ENCODE measurements at places on chromosomes 5 and 9. TPM values are rescaled to one million over a fixed set of nuclear protein-coding genes. Genes with fewer than 3 reads are reported as not detected.

DNA sequence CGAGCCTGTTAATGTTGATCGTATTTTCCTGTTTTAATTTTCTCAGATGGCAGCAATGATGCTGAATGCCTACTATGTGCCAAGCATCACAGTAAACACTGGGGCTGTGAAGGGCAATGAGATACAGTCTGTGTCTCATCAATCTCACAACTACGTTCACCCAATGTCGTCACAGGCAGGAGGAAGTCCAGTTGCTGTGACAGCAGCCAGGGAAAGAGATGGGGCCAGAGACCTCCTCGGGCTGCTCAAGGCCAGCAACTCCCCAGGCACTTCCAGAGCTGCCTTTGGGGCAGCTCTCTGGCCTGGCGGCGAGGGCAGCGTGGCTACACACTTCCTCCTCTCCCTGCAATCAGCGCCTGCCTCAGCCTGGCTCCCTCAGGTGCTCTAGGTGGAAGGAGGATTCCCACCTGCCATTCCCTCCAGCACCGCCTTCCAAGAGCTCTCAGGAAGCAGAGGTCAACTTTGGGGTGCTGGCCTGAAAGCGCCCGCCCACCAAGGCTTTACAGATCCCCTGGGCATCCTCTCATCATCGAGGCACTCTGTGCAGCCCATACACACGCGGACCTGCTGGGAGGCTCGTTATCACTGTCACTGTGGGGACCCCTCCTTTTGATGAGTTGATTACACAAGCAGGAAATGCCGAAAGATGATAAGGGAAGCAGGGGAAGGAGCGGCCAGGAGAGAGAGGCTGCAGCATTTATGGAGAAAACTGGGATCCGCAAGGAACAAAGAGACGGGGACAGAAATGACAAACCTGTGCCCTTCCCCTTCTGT is 159.2 kb downstream of the ZDHHC21 start:
- no peak for DNase-seq
- H3K27ac ChIP-seq = no peak overlapping the region
- no peaks in the 10 kb centered on the region for H3K36me3 ChIP-seq
- no peaks in the 10 kb centered on the region for H3K4me1 ChIP-seq

DNA sequence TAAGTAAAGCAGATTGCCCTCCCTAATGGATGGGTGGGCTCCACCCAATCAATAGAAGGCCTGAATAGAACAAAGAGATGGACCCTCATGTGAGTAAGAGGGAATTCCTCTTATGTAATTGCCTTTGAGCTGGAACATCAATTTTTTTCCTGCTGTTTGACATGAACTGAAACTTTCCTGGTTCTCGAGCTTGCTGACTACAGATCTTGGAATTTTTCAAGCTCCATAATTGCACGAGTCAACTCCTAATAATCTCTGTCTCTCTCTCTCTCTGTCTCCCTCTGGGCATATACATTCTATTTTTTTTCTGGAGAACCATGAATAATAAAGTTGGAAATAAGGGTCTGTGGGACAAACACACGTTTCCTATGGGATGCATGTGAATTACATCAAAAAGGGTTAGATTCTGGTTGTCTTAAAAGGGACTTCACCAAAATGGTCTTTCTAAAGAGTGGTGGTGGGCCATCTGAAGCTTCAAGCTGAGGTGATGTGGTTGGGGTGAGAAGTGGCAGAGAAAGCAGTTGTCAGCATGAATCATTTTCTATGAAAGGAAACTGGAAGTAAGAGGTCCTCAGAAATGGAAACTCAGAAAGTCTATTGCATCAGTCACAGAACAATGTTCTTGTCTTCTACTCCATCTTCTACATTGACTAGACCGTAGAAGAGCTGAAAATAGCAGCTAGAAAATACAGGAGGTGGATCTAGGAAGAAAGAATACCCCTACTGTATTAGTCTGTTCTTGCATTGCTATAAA is 47.0 kb upstream of the HOMER1 start:
- H3K36me3 ChIP-seq = no peaks in the 10 kb centered on the region
- H3K27ac ChIP-seq = no peak overlapping the region
- DNase-seq = no peak
- no peaks in the 10 kb centered on the region for H3K4me1 ChIP-seq

DNA sequence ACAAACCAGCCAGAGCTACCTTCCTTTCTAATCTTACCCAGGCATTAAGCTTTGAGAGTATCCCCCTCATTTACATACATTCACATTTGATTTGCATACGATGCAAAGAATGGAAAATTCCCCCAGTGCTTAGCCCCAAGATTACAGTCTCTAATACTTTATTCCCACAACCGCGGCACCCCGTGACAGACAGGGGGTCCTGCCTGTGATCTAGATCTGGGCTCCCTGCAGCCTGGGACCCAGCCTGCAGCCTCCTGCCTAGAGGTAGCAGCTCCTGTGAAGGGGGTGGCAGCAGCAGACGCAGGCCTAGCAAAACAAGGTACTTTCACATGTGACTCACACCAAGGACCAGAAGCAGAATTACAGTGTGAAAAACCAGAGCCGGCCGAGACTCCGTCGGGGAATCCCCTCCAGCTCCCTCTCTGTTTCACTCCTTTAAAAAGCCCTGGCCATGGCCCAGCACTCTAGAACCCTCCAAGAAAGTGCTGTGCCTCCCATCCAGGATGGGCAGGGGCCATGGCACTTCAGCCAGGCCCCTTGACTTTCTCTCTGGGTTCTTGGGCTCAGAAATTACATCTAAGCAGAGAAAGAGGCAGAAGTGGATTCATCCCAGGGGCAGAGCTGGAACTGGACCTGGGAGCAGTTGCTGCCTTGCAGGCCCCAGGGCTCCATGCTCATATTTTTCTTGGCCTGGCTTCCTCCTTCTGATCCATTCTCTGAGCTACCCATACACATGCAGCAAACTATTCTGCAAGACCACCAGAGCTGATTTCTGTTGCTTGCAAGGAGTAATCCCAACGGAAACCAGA is 14.0 kb upstream of the TCF7 start:
- no peaks in the 10 kb centered on the region for H3K4me1 ChIP-seq
- no peak for DNase-seq
- no peak overlapping the region for H3K27ac ChIP-seq
- no peaks in the 10 kb centered on the region for H3K27me3 ChIP-seq
- no peak overlapping the region for H3K4me3 ChIP-seq

DNA sequence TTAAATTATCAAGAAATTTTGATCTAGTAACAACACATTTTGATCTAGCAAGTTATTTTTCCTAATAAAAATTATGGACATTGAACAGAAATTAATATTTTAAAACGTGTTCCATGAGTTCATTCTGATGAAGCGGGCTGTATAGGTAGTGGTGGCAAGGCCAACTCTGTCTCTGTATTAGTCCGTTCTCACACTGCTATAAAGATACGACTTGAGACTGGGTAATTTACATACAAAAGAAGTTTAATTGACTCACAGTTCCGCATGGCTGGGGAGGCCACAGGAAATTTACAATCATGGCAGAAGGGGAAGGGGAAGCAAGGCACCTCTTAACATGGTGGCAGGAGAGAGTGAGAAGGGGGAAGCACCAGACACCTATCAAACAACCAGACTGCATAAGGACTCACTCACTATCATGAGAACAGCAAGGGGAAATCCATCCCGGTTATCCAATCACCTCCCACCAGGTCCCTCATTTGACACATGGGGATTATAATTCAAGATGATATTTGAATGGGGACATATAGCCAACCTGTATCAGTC is 61.2 kb downstream of the TMEM232 start:
- H3K4me3 ChIP-seq = no peak overlapping the region
- no peaks in the 10 kb centered on the region for H3K4me1 ChIP-seq
- no peak for DNase-seq
- H3K27me3 ChIP-seq = no peaks in the 10 kb centered on the region
- H3K27ac ChIP-seq = no peak overlapping the region
- no peaks in the 10 kb centered on the region for H3K36me3 ChIP-seq

- H3K4me3 ChIP-seq = no peak overlapping the region
- H3K4me1 ChIP-seq = no peaks in the 10 kb centered on the region
- no peaks in the 10 kb centered on the region for H3K27me3 ChIP-seq
- no peaks in the 10 kb centered on the region for H3K36me3 ChIP-seq
These were observed 126.3 kb downstream of the MSX2 start for GRCh38 chr5:174850565-174851169.

The ARID3C gene
- polyA plus RNA-seq = not detected

The CDKN2B-AS1 gene
- 0.18 TPM for polyA plus RNA-seq

The CARD19 gene
- polyA plus RNA-seq = 16.9 TPM

The TMEM232 gene
- polyA plus RNA-seq = 3.8 TPM

Data from left lung (tissue), 14 donors.